ENCODE measurements at places on chromosomes 5 and 9.

- DNase-seq: no peak
Observed at GRCh38 chr5:146399481-146399880, 47.7 kb upstream of the TCERG1 start.

DNA sequence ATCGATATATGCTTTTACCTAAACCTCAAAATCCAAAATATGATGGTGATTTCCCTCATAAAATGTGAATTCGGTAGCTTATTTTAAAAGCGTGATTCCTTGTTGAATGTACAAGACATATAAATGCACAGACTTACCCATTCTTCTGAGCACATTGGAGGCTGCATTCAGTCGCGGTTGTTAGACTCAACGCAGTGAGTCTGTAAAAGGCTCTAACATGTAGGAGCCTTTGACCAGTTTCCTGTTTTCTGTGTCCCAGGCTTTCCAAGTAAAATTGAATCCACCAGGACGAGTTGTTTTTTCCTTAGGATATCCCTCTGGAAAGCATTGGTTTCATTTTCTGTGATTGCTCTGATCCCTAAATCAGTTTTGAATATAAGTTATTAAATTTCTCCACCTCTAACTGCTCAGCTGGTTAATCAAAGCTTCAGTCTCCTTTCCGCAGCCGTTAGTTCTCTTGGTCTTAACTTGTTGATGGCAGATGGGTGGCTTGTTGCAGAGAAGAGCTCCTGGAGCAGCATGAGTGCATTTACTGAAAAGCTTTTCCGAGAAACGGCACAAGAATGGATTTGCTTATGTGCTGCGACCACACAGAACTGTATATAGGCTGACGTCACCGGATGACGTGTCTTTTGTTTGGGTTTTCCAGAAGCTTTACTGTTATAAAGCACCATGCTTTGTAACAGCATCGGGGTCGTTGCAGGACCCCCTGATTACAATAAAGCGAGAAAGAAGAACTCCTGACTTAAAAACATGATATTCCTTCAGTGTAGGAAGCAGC lies at the start of gene LRRTM2:
Gene LRRTM2 (minus strand): TSS at position 565 of the 781 bp plus-strand sequence. CDS start 424 bp downstream, at position 141.
- DNase-seq: no peak

DNA sequence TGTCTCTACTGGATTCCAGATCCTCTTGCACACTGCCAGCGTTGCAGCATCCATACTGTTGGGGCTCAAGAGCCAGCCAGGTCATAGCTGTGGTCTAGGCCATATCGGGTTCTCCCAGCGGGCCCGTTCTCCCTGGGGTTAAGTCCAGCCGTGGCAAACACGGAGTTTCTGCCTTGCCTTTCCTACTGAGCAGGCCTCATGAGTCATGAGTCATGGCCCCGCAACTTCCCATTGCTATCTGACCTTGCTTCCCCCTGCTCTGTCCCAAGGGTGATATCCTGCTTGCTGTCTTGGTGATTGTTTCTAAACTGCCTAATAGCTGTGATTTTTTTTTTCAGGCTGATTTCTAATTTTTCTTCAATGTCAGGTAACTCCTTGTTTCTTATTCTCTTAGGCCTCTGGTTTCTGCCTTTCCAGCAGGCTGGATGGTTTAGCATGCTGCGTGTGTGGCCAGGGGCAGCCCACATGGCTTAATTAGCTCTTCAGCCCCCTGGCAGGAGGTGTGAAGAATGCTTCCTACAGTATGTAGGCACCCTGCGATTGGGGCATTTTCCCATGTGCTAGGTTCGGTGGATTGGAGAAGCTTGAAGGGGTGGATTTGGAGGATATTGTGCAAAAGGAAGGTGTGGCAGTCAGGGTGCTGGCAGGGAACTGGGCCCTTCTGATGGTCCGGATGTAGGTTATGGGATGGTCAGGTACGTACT lies 18.7 kb downstream of the DAPK1 start:
- DNase-seq: no peak

DNA sequence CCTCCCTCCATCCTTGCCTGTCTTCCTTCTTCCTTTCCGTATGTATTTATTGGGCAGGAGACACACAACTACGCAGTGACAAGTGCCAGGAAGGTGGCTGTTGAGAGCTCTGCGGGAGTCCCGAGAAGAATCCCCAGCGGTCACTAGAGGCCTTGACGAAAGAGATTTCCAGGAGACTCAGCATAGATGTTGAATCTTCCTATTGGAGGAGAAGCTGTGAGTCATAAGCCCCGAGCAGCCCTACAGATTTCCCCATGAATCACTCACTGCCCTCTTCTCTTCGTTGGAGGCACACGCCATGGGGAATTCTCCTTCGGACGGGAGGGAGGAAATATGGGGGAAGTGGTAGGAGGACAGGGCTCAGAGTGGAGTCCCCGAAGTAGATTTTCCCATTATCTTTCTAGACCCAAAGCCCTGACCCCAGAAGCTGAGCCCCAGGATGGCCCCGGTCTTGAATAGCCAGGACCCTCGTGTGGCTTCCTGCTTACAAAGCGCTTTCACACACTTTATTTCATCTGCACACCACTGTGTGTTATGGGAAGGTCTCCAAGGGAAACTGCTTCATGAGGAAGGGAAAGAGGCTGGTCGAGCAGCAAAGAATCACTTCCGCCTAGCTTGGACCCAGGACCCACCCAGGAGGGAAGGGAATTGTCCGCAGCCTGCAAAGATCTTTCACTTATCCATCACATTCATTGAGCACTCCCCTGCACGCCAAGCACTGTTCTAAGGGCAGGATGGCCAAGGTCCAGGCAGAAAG lies 12.7 kb downstream of the DUSP1 start:
- peak; percentile 66 for DNase-seq

GRCh38 chr5:141597394-141597793 lies 21.4 kb downstream of the DIAPH1 start:
- DNase-seq: no peak

- no peak for DNase-seq
Observed at GRCh38 chr5:78508186-78508765, 140.3 kb downstream of the LHFPL2 start.

DNA sequence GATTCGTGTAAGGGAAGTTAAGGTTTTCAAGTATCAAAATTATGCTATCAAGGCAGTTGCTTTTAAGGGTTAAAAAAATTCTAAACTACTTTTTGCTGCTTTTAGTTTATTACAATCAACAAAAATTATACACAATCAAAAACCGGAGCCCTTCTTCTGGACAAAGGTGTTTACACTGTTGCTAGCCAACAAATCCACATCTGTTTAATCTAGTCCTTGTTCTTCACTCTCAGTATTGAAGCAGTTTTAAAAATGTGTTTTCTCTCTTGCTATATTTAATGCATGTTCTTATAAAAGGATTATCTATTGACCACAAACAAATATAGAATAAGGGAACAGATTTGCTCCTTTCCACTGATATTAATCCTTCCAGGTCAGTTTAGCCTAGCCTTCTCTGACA lies 2.5 kb downstream of the FEM1C start:
- no peak for DNase-seq

GRCh38 chr5:175657593-175658271 lies at the start of gene HRH2:
TSS of gene HRH2 (plus strand) at chr5:175658071. CDS start at chr5:175683234, 25,163 bp downstream.
- DNase-seq: no peak

GRCh38 chr5:172868924-172869591 lies 35.0 kb downstream of the ERGIC1 start:
- no peak for DNase-seq

GRCh38 chr5:97067296-97067850 lies 75.0 kb downstream of the LIX1 start:
- no peak for DNase-seq

DNA sequence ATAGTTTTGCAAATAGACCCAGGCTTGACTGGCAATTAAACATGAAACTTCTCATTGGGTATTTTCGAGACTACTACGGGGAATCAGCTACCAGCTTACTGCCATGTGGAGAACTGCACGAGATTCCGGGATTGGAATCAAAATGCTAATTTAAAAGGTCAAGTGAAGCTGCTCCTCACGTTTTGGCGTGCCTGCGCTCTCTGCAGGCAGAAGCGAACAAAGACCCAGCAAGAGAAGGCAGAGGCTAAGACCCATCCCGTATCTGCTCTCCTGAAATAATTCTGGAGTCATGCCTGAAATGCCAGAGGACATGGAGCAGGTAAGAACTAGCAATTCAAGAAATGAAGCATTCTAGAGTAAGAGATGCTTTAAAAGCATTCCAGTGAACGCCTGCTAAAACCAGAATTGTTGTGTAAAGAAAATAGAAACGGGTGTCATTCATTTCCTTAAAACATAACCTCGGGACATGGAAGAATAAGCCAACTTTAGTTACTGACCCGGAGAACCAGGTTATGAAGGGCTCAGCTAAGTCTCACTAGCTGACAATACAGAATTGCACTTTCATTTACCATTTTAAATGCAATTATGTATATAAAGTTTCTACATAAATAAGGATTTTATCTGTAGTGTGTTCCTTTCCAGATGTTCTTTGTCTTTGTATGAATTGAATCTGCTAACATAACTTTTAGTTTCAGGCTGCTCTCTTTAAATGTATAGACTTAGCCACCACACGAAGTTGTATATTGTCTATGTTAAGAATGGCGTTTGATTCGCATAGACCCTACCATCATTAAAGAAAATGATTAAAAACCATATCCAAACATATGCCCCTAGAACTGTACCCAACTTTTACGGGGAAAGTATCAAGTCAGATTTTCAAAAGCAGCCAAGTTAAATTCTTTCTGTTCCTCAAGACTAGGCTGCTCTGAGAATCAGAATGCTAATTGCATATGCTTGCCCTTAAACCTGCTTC lies 2.0 kb upstream of the MAT2B start:
- DNase-seq: no peak

GRCh38 chr5:36880761-36881160 lies 4.2 kb downstream of the NIPBL start:
- DNase-seq: no peak

- DNase-seq: no peak
Observed at GRCh38 chr9:20212806-20213205, 409.5 kb downstream of the MLLT3 start.

DNA sequence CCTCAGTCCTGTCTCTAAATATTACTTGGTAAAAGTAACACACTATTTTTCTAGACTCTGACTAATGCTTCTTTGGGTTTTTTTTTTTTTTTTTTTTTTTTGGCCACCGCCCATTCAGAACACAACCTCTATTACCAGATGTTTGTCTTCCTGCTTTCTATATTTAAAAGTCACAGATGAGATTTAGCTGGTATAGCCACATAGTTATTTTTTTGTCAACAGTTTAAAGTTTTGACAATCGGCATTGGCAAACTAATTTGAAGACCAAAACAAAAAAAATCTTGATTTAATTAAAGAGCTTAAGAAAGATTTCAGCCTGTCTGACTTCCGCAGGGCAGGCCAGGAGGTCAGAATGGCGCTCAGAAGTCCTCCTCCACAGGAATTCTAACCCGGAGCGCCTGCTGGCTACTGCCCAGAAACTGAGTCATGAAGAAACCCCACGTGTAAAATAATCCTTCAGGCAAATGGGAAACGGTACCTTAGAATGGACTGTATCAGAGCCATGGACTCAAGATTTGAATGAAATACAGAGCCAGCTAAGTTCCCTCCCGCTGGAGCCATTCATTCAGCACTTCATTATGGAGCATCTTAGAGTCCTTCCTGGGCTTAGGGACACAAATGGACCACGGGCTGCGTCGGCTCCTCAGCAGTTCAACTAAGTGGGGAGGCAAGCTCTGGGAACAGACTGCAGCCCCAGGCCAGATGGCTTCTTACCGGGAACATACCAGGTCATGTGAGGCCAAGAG lies 55.6 kb downstream of the PTPDC1 start:
- DNase-seq: peak; percentile 82

DNA sequence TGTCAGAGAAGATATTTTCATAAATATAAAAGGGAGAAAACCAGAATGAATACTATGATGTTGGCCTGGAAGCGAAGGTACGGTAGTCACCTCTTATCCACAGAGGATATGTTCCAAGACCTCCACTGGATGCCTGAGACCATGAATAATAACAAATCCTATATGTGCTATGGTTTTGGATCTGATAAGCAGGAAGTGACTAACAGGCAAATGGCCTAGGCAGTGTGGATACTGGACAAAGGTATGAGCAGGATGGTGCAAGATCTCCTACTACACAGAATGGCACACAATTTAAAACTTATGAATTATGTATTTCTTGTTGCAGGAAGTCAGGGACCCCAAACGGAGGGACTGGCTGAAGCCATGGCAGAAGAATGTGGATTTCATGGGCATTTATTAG lies 48.2 kb downstream of the ADAMTS12 start:
- no peak for DNase-seq

DNA sequence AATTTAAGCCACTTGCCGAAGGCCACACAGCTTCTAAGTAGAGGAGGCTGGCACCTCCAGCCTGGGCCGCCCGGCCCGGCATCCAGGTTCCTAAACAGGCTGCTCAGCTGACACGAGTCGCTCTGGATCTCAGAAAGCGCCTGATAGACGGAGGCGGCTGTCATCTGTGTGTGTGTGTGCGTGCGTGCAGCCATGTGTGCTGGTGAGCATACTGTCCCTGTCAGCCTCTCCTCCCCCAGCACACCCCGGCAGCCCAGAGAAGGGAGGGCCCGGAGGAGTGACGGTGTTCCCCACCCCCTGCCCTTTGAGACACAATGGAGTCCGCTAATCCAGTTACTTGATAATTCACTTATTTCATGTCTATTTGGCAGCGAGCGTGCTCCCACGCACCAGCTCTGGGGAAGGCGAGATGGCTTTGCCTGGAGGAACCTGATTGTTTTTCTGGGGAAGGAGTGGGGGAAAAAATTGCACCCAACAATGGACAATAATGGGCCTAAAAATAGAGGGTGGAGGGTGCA lies 20.0 kb downstream of the NTNG2 start:
- no peak for DNase-seq

DNA sequence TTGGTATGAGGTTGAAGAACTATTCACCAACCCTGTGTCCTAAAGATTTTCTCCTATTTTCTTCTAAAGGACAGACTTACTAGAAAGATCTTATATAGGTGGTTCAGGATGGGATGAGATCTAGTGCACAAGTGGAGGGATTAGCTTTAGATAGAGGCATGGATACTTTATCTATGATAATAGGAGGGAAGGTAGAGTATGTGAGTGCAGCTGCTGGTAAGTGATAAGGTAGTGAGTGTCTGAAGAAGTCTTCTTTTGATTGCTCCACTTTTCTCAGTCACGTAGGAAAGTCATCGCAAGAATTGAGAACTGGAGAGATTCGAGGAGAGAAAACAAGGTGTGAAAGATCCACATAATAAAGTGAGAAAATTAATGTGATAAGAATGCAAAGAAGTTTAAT lies 6.0 kb upstream of the NDUFS4 start:
- DNase-seq: no peak

DNA sequence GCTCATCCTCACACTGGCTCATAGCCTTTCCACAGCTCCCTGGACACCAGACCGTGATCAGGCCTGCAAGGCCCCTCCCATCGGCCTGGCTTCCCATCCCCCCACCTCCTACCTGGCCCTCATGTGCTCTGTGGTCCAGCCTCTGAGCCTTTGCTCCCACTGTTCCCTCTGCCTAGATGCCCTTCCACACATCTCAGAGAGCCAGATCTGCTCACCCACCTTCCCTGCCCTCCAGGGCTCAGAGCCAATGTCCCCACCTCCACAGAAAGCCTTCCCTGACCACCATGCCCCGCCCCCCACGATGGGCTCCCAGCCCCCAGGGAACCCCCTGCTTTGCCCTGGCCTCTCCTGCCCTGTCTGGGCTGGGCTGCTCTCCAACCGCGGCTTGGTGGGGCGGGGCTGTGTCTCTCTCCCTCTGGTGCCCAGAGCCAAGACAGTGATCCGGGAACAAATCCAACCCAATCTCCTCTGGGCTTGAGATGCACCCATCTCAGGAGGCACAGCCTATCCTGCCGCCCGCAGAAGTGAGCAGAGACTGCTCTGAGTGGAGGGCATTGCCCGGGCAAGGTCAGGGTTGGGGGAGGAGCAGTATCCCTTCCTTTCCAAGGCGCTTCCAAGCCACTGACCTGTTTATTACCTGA lies 1.6 kb downstream of the NINJ1 start:
- peak; percentile 65 for DNase-seq

- no peak for DNase-seq
Observed at GRCh38 chr5:36642089-36642488, 35.7 kb downstream of the SLC1A3 start.

GRCh38 chr5:18740301-18740700 lies 1106.0 kb downstream of the TAF11L14 start:
- no peak for DNase-seq

Measured in RWPE2 (cell line).